ENCODE measurements at places on chromosomes 7 and 10. TPM values are rescaled to one million over a fixed set of nuclear protein-coding genes. Genes with fewer than 3 reads are reported as not detected.

- DNase-seq: no peak
These were observed 25.6 kb upstream of the TMEM26 start for GRCh38 chr10:61478621-61479312.

DNA sequence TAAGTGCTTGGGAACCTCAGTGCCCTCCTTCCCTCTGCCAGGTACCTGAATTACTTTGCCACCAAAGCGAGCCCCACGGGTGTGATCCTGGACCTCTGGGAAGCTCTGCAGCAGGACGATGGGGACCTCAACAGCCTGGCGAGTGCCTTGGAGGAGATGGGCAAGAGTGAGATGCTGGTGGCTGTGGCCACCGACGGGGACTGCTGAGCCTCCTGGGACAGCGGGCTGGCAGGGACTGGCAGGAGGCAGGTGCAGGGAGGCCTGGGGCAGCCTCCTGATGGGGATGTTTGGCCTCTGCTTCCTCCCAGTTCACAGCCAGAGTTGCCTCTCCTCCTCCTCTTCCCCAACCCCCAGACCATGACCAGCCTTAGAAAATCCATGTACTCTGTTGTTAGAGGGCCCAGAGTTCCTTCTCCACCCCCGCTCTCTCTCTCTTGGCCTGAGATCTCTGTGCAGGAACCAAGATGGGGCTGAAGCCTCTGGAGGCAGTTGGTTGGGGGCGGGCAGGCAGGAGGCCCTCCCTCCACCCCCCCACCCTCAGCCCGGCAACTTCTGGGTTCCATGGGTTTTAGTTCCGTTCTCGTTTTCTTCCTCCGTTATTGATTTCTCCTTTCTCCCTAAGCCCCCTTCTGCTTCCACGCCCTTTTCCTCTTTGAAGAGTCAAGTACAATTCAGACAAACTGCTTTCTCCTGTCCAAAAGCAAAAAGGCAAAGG lies 19.8 kb upstream of the SLC29A3 start:
- DNase-seq: no peak

GRCh38 chr10:101686133-101686925 lies 8.6 kb downstream of the FBXW4 start:
- DNase-seq: no peak

DNA sequence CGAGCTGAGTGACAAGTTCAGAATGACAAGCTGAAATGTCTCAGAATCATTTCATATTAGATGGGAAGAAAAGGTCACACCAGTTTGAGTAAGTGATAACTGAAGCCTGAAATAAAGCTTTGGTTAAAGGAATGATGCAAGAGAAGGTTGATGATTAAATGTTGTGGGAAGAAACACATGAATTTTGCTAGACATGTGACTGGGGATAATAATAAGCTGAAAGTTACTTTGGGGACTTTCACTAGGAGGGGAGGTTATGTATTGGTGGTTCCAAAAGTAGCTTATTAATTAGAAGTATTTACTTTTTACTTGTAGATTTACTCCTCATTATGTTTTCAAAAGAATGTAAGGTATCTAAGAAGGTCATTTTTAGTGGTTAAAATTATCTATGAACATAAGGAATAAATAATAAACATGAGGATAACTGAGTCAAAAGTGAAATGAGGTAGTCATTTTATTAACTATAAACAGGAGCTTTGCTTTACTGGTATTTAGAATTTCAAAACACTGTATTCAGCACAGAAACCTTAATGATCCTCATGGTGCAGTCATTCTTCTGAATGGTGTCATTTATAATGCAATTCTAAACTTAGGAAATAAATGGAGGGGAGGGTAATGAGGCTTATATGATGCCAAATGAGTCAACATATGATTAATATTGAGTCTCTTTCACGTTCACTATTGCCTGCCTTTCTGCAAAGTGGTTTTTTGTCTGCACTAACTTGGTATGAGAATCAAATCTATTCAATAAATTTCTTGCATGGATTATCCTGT lies 63.7 kb downstream of the PRKG1 start:
- peak; percentile 17 for DNase-seq

GRM8 gene
- 22.1 TPM for total RNA-seq

SPDYE6 gene
- not detected for total RNA-seq

DNA sequence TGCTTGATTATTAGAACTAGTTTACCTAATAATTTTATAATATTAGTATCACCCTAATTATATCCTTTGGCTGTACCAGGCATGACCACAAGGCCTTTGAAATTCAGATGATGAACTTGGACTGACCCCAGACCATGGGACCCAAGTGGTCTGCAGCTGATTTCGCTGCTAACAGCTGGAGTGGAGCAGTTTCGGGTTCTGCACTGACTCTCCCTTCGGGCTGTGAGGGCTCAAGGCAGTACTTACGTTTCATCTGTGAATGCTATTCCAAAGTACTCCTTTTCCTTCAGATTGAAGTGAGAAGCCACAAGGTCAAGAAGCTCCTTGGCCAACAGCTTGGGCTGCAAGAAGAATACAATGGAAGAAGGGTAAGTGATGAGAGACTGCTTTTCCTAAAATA lies 223.8 kb downstream of the PRPF18 start:
- no peak for DNase-seq

- no peak for DNase-seq
These were observed 37.6 kb upstream of the BNIP3 start for GRCh38 chr10:132019366-132019765.

DNA sequence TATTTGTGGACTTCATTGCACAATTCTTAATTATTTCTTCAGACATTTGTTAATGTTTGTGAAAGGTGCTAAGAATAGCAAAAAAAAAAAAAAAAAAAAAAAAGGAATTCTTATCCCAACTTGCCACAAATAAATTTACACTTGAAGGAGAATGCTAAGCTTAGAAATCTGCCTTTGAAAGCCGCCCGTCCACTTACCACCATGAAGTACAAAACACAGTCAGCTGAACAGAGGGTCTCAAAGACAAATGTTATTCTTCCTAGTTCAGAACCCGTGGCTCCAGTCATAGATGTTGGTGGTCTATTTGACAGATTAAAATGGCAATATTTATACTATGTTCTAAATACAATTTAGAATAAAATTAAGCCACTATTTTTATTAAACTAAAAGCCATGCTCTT lies 141.2 kb downstream of the ELAPOR2 start:
- no peak for DNase-seq

- DNase-seq: no peak
These were observed 70.4 kb downstream of the GPR158 start for GRCh38 chr10:25245165-25245564.

DNA sequence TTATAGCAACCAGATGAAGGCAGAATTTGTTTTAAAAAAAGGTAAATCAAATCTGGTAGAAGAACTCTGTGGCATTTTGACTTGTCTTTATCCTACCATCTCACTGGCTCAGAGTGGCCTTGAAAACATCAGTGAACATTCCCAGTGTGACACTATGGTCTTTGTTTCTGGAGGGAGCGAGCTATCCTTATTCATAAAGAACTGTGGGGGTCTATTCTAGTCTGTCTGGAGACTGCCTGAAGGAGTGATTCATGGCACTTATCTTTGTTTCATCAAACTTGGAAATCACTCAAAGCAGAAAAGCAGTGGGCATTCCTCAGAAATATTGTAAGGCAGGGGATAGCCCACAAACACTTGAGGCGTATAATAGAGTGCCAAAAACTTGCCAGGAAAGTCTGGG lies 719.1 kb downstream of the PCDH15 start:
- peak; percentile 14 for DNase-seq

GRCh38 chr7:155746188-155746587 lies 66.1 kb downstream of the SHH start:
- DNase-seq: no peak

DNA sequence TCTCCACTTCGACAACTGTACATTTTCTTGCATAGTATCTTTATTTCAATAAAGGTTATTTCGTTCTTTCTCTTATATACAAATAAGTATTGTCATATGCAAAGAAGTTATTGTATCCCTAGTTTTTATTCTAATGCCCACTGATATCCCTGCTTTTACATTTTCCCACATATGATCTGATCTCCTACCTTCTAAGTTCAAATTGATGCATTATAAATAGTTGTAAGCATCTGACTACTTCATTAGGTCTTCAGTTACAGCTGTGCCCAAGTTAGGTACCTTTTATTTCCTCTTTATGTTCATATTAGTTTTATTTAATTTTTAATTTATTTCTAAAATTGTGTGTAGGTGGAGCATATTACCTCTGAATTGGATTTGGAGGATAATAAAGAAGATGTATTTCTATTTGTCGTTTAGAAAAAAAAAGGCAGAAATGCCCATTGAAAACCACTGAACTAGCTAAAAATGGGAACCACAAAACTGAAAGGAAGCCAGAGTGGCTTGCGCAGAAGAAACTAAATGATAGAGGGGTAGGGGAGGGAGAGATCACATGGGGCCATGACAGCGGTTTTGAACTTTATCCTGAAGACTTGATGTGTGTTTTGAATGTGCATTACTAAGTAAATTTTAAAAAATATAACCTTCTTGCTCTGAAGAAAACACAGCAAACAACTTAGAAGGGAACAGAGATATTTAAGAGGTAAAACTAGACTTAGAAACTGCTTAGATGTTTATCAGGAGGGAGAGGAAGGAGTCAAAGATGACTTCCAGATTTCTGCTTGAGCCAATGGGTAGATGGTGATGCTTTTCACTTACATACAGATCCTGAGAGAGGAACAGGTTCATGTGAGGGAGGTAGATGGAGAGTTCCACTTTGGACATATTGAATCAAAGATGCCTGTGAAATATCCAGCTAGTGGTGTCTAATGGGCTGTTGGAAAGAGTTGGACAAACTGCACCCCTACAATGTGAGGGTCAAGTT lies 9.3 kb upstream of the ZC3HAV1L start:
- no peak for DNase-seq

DNA sequence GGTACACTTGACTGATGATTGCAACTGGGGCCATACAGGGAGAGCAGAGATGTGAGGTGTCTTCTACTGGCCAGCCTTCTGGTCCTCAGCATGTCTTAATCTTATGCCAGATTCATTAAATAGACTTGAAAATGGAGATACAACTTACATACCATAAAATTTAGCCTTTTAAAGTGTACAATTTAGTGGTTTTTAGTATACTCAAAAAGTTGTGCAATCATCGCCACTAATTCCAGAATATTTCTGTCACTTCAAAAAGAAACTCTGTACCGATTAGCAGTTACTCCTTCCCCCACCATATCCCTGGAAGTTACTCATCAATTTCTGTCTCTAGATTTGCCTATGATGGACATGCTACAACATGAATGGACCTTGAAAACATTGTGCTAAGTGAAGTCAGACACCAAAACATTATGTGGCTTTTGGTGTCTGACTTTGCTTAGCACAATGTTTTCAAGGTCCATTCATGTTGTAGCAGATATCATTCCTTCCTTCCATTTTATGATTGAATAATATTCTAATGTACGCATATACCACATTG lies 53.0 kb downstream of the SH2D4B start:
- no peak for DNase-seq

ARL3 gene
- total RNA-seq: 23.2 TPM

Measured in spinal cord (tissue), 10 donors.